ENCODE measurements at places on chromosomes 5 and 9.

- DNase-seq: no peak
These were observed 285.4 kb downstream of the MAST4 start for GRCh38 chr5:66881480-66882161.

GRCh38 chr9:127980706-127981558, at the start of gene EEIG1:
TSS of gene EEIG1 (minus strand) at chr9:127980989. CDS start at chr9:127980137, 852 bp downstream.
- peak; percentile 98 for DNase-seq

- DNase-seq: no peak
These were observed 71.7 kb downstream of the GRIA1 start for GRCh38 chr5:153562189-153562588.

DNA sequence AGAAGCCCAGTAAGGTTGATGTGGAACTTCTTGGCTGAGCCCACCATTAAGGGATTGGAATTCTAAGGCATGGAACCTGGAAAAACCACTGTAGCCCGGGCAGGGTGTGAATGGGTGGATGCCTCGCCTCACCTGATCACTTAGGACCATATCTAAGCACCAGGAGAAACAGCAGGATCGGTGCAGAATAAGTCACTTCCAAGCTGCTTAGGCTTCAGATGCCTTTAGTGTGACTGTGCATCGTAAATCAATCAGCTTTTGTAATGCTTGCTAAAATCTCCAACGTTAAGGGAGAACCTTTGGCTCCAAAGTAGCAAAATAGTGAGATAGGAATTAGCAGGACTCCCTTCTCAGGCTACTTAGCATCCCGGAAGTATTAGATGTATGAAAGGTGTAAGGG, 103.9 kb upstream of the MEGF10 start:
- no peak for DNase-seq

GRCh38 chr5:176612008-176612407, 2.1 kb upstream of the GPRIN1 start:
- no peak for DNase-seq

DNA sequence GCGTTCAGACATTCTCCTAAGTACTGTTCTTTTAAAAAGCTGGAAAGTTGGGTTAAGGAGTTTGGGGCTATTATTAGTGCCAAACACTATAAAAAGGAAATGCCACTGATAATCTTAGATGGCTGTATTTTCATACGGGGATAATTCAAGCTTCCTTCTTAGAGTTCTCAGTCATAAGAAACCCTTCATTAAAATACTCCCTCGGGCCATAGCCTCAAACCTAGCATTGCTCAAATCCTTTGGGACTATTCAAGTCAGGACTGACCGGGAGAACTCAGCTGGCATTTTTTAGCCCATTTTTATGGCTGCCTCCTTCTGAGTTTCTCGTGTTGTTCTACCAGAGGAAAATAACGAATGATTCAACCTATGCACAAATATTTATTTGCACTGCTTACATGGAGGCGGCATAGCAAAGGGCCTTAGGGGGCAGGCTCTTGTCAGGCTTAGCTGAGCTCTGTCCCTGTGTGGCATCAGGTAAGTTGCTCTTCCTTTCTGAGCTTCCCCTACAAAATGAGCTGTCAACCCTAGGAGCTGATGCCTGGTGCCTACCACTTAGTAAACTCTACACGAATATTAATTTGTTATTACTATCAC, 33.5 kb upstream of the ADAM19 start:
- DNase-seq: no peak

GRCh38 chr5:38554861-38555260, 1.6 kb downstream of the LIFR start:
- DNase-seq: no peak

DNA sequence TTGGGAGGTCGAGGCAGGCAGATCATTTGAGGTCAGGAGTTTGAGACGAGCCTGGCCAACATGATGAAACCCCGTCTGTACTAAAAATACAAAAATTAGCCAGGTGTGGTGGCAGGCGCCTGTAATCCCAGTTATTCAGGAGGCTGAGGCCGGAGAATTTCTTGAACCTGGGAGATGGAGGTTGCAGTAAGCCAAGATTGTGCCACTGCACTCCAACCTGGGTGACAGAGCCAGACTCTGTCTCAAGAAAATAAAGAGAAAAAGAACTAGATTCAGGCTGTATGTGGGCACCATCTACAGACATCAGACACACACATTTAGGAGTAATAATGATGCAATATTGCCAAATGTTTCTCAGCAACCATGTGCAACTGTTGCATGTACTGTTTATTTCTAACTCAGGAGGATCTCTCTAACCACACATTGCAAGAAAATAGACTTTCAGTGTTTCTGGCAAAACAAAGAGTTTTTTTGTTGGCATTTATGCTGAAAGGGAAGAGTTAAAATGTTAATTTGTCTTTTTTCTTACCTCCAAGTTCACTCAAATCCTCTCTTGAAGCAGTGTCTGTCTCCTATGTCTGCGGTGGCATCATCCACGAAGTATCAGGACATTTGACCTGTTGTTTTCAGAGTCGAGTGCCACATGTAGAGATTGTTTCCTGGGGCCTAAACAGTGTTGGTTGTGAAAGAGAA, 5.1 kb upstream of the ORM1 start:
- peak; percentile 27 for DNase-seq

GRCh38 chr9:106860721-106861639, 2.0 kb upstream of the ZNF462 start:
- DNase-seq: no peak

DNA sequence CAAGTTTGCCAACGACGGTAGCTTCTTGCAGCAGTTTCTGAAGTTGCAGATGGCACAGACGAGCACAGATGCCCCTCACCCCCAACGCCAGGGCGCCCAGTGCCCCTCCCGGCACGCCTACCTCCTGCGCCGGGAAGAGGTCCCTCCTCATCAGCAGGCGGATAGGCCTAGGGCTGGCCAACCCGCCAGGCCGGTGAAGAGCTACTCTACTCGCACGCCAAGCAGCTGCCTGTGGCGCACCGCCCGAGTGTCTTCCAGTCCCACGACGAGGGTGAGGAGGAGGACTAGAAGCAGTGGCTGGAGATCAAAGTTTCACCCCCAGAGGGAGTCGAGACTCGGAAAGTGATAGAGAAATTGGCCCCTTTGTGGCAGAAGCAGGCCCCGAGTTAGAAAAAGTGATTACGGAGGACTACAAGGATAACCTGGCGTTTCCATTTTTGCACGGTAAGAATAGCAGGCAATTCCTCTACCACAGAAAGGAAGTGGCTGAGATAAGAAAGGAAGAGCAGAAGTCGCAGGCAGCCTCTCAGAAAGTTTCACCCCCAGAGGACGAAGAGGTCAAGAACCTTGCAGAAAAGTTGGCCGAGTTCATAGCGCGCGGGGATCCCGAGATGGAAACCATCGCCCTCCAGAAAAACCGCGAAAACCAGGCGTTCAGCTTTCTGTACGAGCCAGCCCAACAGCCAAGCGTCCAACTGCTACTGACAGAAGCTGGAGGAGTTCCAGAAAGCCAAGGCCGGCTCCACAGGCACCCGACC, 170.4 kb downstream of the HINT1 start:
- no peak for DNase-seq

GRCh38 chr5:87765009-87765408, 352.3 kb upstream of the CCNH start:
- DNase-seq: no peak

GRCh38 chr9:127014216-127014909, 99.8 kb downstream of the RALGPS1 start:
- DNase-seq: no peak

GRCh38 chr5:132873930-132874271, 433 bp downstream of the LEAP2 start:
- no peak for DNase-seq

- no peak for DNase-seq
These were observed 273.6 kb upstream of the TAS2R1 start for GRCh38 chr5:9903801-9904200.

DNA sequence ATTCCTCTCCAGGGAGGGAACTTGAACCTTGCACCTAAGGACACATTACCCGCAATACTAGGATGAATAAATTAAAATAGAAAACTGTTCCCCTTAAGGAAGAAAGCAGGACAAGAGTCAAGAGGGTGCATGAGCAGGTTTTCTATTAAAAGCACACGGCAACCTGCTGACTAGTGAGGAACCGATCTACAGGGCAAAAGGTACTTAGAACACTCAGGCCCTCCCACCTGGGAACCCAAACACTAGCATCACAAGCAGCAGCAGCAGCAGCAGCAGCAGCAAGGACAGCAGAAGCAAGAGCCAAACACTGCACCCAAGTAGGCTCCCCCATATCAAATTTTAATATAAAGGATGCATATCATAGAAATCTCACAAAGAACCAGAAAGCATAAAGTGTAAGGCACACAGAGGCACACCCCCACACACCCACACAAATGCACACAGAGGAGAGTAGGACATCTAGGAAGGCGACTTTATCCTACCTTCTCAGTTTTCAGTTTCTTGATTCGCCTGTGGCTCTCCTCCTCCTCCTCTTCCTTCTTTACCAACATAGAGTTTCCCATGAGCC, 2.8 kb downstream of the ZNF608 start:
- DNase-seq: no peak

DNA sequence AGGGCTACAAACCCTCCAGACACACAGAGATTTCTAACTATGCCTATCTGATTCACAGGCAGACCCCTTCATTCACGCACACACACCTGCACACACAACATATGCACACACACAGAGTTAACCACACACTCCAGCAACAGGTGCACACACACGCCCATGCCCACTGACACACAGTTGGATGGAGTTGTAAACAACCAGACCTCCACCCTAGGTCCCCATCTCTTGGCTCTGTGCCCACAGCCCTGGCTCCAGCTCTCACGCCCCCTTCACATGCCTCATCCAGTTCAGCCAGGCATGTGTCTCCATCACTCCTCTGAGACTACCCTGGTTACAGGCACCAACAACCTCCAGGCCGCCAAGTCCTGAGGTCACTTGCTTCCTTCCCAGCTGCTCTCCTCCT, 61.1 kb downstream of the PSD2 start:
- DNase-seq: no peak

- peak; percentile 52 for DNase-seq
These were observed 43.4 kb upstream of the NR4A3 start for GRCh38 chr9:99778308-99778707.

DNA sequence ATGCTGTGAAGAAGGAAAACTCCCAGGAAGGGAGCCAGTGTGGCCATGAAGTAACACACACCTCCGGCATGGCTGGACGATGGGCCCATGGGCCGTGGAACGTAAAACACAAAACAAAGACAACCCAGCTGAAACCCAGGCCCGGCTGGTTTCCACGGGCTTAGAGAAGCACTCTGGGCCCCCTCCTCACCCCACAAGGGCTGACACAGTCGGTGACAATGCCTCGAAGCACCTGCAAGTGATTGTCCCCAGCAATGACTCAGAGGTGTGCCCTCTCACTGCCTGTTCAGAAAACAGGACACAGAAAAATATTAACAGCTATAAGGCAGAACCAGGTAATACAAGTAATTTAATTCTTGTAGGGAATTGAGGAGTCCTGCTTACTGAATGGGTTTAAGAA, 135.3 kb downstream of the ROR2 start:
- DNase-seq: no peak

- DNase-seq: no peak
These were observed 104.1 kb upstream of the SPRY4 start for GRCh38 chr5:142428773-142429473.

GRCh38 chr5:169893010-169893409, 87.3 kb downstream of the INSYN2B start:
- DNase-seq: no peak

DNA sequence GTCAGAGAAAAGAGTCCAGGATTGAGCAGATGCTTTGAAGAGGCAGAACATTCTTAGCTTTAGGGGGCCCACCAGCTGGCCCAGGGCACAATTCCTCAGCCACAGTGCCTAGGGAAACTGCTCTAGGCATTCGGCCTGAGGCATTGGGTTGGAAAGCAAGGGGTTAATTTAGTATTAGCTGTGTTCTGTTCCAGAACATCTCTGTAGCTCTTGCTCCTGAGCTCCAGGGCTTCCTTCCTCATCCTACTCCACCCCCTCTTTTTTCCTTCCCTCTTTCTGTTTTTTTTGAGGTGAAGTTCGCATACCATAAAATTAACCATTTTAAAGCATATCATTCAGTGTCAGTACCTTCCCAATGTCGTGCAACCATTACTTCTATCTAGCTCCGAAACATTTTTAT, 74.5 kb upstream of the PANK3 start:
- DNase-seq: no peak

GRCh38 chr5:95633671-95634070, 12.9 kb upstream of the RFESD start:
- no peak for DNase-seq

GRCh38 chr9:134725605-134725940, 84.0 kb downstream of the COL5A1 start:
- DNase-seq: peak; percentile 3

DNA sequence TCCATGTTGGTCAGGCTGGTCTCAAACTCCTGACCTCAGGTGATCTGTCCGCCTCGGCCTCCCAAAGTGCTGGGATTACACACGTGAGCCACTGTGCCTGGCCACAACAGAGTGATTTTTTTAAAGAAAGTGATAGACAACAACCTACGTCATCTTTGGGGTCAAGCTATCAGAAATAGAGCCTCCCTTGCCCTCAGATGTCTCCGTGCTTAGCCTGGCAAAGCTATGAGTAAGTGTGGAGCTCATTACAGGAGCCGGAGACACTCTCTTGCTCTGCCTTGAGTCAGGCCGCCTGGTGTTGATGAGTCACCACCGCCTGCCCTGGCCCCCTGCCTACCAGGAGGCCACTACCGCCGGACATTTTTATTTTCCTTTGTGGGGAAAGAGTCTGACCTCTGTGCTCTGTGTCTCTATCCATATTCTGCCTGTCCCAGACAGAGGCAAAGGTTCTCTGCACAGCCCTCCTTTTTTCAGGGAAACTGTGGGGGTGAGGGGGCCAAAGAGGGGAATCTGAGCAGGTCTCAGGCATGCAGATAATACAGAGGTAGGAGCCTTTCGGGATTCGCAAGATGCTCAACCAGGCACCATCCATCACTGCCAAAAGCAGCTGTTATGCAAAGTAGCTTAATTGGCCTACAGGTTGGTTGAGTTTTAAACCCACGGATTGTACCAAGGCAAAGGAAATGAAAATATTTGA, 123.7 kb upstream of the CPEB4 start:
- DNase-seq: no peak

DNA sequence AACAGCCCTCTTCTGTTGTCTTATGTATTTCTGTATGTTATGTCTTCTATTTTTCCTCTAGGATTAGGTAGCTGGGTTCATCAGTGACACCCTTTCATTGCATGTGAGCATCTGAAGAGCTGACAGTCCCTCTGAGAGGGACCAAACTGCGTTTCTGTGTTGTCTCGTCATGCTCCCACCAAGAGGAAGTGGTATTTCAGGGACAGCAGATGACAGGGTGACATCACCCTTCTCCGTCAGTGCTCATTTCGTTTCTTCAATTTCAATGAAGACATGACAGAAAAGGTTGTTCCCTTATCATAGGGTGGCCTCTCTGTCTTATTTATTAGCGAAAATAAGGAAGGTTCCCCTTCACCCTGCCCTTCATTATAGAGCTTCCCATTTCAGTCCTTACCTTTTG, 225.9 kb upstream of the NR4A3 start:
- DNase-seq: peak; percentile 12

- no peak for DNase-seq
These were observed 409.1 kb downstream of the TAF11L14 start for GRCh38 chr5:18043344-18043743.

GRCh38 chr9:70466976-70467561, 52.6 kb upstream of the KLF9 start:
- peak; percentile 11 for DNase-seq

- DNase-seq: no peak
These were observed 22.2 kb upstream of the CFAP157 start for GRCh38 chr9:127684576-127684975.

- no peak for DNase-seq
These were observed 378.0 kb upstream of the PDE4D start for GRCh38 chr5:60271517-60271916.

GRCh38 chr5:180540050-180540694, 46.0 kb downstream of the CNOT6 start:
- peak; percentile 44 for DNase-seq
